ENCODE measurements at places on chromosomes 1 and 21.

DNA sequence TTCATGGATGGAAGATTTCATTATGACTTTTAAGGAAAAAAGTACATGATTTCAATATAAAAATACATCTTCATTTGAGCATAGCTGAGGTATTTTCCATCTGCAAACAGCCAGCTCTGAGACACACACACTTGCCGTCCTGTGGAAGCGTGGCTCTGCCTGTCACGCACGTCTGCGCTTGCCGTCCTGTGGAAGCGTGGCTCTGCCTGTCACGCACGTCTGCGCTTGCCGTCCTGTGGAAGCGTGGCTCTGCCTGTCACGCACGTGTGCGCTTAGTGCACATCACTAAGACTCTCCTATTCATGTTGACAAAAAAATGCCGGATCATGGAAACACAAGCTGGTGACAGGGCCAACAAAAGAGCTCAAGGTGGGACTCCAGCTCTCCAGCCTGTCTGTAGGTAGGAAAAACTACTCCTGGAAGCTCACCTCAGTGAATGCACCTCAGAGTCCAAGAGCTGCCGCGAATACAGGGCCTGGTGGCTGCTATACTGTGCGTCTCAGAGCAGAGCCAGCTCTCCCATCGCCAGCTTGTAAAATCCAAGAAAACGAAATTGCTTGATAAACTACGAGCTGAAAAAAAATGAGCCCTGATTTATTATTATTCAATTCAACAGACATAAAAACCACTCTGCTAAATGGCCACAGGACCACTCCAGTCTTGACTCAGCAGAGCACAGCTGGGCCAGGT is 69.3 kb downstream of the SLC37A1 start:
- no peak for DNase-seq

DNA sequence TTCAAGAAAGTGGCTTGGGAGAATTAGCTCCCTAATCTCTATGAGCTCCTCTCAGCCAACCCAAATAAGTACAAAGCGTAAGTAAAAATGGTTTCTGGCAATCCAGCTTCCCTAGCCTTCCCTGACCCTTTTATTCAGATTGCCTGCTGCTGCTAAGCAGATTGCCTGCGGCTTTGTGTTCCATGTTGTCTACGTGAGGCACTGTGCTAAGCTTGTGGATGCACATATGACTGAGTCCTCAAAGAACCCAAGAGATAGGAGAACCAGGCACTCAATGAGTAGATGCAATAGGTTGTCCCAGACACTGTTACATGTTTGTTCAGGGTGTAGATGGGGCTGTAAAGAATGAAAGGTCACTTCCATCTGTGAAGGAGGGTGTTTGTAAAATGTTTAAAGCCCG is 6.3 kb upstream of the OSBPL9 start:
- DNase-seq = no peak

GRCh38 chr1:85707267-85707989 is 805 bp downstream of the ZNHIT6 start:
- DNase-seq = no peak

- no peak for DNase-seq
Measured at GRCh38 chr1:103917795-103918194, 168.1 kb downstream of the AMY1C start.

DNA sequence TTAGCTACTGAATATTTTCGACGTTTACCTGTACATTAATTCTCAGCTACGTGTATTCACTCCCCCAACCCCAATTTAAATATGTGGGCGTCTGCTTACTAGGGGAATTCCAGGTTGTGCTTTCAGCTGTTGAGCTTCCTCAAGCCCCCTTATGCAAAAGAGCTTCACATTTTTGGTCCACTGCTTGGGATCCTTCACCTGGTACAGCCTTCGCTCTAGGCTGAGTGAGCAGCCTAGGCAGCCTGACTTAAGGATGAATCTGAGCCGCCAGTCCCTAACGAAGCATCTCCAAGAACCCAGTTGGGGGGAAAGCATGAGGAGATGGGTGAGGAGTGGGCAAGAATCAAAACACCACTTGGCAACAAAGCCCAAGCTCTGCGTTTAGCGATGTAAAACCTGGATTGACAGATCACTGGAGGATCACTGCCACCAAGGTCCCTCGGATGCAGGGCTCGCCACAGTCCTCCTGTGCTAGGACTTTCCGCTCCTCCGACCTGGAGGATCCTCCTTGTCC is 674 bp downstream of the BCL10 start:
- no peak for DNase-seq

- no peak for DNase-seq
Measured at GRCh38 chr1:234607109-234608024, 2.6 kb downstream of the IRF2BP2 start.

- DNase-seq = no peak
Measured at GRCh38 chr1:24545662-24546061, 10.2 kb upstream of the NCMAP start.

GRCh38 chr1:27203946-27204345 is 30.5 kb upstream of the WDTC1 start:
- no peak for DNase-seq

- no peak for DNase-seq
Measured at GRCh38 chr1:15956150-15956549, 19.8 kb downstream of the ZBTB17 start.

DNA sequence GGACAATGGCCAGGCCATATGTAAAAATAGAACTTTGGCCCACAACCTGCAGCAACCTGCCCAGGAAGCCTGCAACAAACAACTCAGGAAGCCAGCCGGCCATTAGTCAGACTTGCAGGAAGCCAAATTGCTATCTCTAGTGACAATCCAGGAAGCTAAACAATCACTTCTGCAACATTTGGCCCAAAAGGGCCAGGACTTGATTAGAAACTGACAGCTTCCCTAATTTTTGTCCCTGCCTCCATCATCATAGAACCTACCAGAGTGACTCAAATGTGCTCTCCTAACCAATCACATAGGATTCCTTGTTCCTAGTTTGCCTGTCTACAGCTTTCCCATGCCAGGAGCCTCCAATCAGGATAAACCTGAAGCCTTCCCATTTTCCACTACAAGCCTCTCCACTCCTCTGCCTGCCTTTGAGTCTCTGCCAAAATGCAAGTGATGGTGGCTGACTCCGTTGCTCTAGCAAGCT is 639.3 kb downstream of the PTPRU start:
- peak; percentile 77 for DNase-seq

- no peak for DNase-seq
Measured at GRCh38 chr1:234755449-234755863, 145.5 kb upstream of the IRF2BP2 start.

- peak; percentile 61 for DNase-seq
Measured at GRCh38 chr1:43227143-43227764, 42.5 kb upstream of the TMEM125 start.

- no peak for DNase-seq
Measured at GRCh38 chr1:228938537-228938901, 203.2 kb downstream of the RHOU start.

- no peak for DNase-seq
Measured at GRCh38 chr1:89540406-89540970, 15.9 kb downstream of the LRRC8B start.

DNA sequence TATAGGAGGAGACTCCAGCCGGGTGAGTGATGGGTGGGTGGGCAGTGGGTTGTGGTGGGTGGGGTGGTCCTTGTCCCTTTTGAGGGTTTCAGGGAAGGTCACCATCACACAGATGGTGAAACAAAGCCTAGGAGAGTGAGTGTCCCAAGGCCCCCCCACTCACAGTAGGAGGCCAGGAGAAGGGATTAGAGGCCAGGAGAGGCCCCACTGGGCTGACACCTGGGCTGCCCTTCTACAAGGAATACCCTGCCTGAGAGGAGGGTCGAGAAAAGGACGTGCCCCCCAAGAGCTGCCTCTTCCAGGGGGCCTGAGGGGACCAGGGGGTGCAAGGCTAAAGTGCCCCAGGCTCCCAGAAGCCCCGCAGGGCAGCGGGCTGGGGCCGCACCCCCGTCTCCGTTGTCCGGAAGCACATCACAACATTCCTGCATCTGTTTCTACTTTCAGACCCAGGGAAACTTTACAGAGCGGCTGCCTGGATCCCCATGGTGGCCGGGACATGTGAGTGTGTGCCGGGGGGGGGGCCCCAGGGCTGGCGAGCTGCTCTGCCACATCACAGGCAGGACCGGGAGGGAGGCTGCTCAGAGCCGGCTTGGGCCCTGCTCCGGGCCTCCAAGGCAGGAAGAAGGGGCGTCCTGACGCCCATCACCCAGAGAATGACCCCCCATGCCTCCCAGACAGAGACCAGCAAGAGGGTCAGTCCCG is 68.2 kb downstream of the ARHGEF16 start:
- no peak for DNase-seq

DNA sequence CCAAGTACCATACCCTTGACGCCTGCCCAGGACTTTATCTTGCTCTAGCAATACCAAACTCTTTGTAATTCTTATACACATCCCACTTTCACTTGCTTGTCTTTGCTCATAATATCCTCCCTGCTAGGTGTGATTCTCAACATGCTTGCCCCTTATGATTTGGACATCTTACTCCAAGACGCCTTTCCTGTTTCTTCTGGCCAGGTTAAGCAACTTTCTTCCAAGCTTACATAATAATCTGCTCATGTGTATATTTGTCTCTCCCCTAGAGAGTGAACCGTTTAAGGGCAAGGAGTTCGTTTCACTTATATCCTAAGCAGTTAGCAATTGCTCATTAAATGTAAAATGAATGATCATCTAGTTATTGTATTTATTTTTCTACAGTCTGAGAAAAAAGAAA is 21.8 kb downstream of the CRYZL1 start:
- DNase-seq = no peak

GRCh38 chr1:218848009-218848408 is 325.7 kb upstream of the LYPLAL1 start:
- no peak for DNase-seq

- no peak for DNase-seq
Measured at GRCh38 chr1:54459140-54459539, 52.9 kb upstream of the SSBP3 start.

DNA sequence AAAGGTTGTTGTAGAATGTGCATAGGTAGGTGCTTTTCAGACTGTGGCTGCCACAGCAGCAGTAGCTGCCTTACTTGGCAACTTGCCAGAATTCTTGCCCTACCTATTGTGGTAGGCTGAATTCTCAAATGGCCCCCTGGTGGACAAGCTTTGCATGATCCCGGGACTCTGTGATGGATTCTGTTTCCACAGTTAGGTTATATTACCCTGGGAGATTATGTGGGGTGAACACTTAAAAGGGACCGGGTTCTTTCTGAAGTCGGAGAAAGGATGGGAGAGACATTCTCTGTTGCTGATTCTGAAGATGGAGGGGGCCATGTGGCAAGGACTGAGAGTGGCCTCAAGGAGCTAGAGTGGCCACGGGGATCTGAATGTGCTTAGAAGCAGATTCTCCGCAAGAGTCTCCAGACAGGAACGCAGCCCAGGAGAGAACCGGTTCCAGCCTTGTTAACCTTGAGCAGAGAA is 32.1 kb upstream of the KCNE1 start:
- DNase-seq = no peak

GRCh38 chr1:37147392-37147831 is 113.1 kb upstream of the GRIK3 start:
- DNase-seq = no peak

- DNase-seq = no peak
Measured at GRCh38 chr1:231626951-231627614, 493 bp downstream of the DISC1 start.

DNA sequence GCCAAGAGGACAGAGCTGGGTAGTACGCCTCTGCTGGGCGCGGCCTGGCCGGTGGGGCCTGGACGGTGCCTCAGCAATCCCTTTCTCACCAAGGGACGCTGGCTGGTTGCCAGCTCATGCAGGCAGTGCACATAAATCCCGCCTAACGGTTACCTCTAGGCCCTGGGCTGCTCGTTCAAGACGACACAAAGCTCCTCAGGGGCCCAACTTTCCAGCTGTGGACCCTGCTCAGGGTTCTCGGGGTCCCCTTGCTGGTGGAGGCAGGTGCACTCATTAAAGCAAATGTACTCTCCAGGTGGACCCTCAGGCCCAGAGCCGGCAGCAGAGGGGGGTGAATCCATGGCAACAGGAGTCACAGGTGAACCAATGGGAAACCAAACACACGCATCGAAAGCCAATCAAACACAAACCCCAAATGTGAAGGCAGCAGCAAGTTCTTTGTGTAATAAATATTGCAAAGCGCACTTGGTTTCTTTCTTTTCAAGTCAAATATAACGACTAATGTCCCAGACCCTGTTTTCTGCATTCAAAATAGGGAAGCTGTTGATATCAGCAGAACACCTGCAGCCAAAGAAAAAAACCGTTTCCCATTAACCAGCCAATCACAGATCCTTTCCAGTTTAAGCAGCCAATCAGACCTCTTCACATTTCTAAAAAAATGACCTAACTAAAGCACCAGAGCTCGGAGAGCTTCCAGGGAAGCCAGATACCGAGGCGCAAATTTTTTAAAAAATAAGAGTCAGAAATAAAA is 26.1 kb upstream of the CLSTN1 start:
- no peak for DNase-seq

- DNase-seq = peak; percentile 25
Measured at GRCh38 chr1:204791453-204792353, 79.0 kb upstream of the NFASC start.

GRCh38 chr1:189084811-189085210 is 1392.9 kb downstream of the BRINP3 start:
- DNase-seq = no peak

- DNase-seq = peak; percentile 23
Measured at GRCh38 chr1:160006312-160006940, 25.4 kb downstream of the PIGM start.

GRCh38 chr1:220113136-220113695 is 19.3 kb downstream of the IARS2 start:
- no peak for DNase-seq

- no peak for DNase-seq
Measured at GRCh38 chr1:23609971-23610370, 50.7 kb upstream of the ID3 start.

DNA sequence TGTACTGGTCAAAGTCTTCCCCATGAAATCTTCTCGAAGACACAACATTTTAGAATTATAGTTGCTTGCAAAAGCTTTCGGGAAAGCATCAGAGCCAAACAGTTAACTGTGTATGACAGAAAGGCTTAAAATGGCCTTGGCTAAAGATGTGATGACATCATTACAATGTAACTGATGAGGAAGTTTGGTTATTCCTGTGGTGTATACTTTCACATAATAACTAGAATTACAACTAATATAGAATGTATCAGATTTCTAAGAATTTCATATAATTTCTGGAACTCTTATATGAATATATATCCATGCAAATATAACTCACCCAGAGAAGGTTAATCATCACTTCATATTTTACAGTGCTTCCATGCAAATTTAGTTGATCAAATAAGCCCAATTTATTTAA is 8.4 kb downstream of the TP73 start:
- DNase-seq = no peak

GRCh38 chr1:212529211-212529741 is 79.3 kb upstream of the ATF3 start:
- no peak for DNase-seq

Measured in glomerular endothelial cell (primary cell).